CD4-positive, alpha-beta T cell (primary cell): ENCODE measurements at places on chromosomes 7 and 10.

DNA sequence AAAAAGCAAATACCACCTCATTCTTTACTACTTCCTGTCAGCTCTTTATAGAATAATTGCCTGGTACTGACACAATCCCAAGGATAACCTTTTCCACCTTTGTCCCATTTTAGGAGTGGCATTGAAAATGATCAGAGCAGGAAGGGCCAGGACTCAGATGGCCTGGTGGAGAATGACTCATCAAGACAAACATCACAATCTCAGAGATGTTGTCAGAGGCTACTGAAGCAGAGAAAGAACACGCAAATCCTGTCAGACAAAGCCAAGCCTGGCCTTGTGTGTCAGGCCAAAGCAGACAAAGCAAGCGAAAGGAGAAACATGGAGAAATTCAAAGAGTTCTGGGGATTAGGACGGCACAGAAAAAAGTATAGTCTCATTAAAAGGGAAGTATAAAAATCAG lies 40.9 kb downstream of the NSUN6 start:
- DNase-seq, result no peak

- DNase-seq, result no peak
Observed at GRCh38 chr10:64486149-64486548, 964.9 kb downstream of the REEP3 start.

DNA sequence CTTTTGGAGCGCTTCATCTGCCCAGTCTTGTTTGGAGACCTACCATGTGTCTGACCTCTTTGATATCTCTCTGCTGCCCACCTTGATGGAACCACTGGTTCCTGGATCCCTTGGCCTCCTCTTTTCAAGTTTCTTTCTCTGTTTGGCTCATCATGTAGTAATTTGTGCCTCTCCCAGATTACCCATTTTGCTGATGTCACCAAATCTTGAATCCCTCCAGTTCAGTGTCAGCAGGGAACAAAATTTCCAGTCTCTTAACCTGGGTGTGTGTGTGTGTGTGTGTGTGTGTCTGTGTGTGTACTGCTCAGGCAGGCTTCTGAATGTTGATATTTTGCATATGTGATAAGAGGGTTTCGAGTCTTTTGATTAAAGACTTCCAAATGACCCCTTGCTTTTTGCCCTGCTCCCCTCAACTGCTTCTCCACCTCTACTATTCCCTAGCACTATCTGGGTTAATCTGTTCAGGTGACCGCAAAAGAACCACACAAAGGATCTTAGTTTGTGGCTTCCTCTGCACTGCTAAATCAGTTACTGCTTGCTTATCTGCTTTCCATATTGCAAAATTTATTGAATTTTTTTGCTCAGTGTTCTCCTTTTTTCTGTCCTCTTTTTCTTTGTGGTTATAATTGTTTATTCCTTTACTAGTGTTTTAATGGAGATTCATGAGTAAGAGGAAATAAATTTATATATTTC lies 25.7 kb downstream of the MYO3A start:
- no peak for DNase-seq

- peak; percentile 22 for DNase-seq
Observed at GRCh38 chr7:77409739-77410547, 6.2 kb downstream of the GSAP start.

DNA sequence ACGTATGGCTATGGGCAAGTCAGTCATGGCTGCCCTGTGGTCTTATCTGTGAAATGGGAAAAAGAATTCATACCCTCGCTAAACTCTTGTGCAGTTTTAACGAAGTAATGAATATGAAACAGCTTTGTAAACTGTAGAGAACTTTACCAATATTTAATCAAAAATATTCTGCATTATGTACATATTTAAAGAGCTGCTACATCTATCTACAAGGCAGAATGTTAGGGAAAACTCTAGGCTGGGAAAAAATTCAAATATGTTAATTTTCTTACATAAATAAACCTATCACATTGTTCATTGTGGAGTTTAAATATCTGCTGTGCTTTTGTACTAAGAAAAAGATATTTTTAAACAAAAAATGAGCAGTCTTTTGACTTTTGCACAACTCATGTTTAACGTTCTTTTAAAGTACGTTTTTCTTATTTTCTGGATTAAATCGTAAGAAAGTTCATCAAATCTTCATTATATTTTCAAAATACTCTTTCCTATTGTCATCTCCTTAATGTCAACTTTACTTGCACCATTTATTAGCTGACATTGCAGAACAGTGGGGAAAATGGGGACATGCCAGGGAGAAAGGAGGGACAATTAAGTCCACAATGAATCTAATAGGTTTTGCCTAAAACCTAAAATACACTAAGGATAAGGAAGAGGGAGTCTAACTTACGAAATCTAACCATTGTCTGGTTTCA lies 57.5 kb downstream of the ICA1 start:
- no peak for DNase-seq

DNA sequence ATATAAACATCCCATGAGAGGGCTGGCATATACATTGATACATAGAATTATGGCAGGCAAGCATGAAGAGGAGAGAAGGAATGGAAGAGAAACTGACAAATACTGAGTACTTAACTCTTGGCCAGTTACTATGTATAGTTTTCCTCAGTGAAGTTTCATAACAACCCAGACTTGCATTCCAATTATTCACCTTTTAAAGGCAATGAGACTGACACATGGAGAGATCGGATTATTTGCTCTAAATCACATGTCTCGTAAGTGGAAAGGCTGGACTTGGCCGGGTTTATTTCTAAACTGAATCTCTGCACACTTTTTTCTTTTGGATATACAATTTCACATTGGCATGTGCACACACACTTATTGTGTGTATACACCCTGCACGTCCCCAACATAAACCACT lies 548.3 kb downstream of the PHTF2 start:
- DNase-seq, result no peak

DNA sequence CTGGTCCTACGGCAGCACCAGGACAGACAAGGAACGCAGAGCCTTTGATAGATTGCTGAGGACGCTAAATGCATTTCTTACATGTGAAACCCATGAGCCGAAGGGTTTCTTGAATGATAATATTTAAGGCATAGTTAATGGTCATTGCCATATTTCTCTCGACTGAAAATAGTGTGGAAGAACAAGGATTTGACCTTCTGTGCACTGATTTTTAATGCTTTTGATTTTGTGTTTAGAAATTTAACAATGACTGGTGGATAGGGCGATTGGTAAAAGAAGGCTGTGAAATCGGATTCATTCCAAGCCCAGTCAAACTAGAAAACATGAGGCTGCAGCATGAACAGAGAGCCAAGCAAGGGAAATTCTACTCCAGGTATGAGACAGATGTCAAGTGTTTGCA lies 150.8 kb downstream of the NSUN6 start:
- DNase-seq, result no peak

DNA sequence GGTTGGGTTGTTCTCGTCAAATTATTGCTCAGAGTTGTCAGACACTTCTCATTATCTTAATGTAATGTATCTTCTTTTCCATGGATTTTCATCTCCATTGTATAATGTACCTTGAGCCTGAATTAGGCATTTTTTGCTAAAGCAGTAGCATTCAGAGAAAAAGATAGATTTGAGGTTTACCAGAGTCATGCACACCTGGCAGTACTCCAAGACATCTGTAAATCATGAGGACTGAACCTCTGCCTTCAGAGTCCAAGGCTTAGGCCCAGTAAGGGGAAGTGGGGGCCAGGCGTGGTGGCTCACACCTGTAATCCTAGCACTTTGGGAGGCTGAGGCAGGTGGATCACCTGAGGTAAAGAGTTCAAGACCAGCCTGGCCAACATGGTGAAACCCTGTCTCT lies 624.3 kb upstream of the MBL2 start:
- no peak for DNase-seq
